Activated CD4-positive, alpha-beta T cell treated with anti-CD3 and anti-CD28 coated beads, Interleukin-2, amount 10 ng/mL, durations not matched to agents 24 days and 14 days (primary cell): ENCODE measurements at places on chromosomes 2 and 18. TPM values are rescaled to one million over a fixed set of nuclear protein-coding genes. Genes with fewer than 3 reads are reported as not detected.

DNA sequence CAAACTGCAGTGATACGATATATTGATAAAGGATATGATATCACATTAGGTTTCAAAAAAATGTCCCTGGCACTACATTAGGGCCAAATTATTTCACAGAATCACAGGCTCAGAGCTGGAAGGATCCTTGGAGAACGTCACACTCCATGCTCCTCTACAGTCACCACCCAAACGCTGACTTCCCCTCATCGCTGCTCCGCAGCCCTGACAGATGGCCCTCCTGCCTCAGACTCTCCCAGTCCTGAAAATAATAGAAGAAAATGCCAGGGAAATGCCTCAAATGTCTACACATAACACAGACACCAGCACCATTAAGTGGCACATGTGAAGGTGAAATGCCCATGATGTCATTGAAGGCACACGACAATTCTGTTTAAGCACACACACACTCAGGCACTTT is 72.0 kb downstream of the ZNF521 start:
- H3K27ac ChIP-seq: no peak overlapping the region
- H3K4me3 ChIP-seq: no peak overlapping the region
- peaks cover 8% of the 10 kb centered on the region for H3K27me3 ChIP-seq
- H3K36me3 ChIP-seq: no peaks in the 10 kb centered on the region

- no peak for DNase-seq
- no peak overlapping the region for H3K27ac ChIP-seq
- no peak overlapping the region for H3K4me3 ChIP-seq
- no peaks in the 10 kb centered on the region for H3K36me3 ChIP-seq
- no peaks in the 10 kb centered on the region for H3K4me1 ChIP-seq
Measured at GRCh38 chr2:190328573-190329147, 9.0 kb upstream of the HIBCH start.

The POTEI gene
- total RNA-seq: not detected in 2 replicates

The CD8B2 gene
- total RNA-seq: 0.09 and 0.12 TPM in 2 replicates
